ENCODE measurements at places on chromosomes 16 and 17. TPM values are rescaled to one million over a fixed set of nuclear protein-coding genes. Genes with fewer than 3 reads are reported as not detected.

KRT33B gene
- total RNA-seq: not detected

TMC7 gene
- 2.9 TPM for total RNA-seq

PITPNM3 gene
- 7.9 TPM for total RNA-seq

GINS2 gene
- total RNA-seq: 4.5 TPM

HOXB6 gene
- total RNA-seq: 0.27 TPM

HSD17B2 gene
- total RNA-seq: 0.80 TPM

NUP88 gene
- 64.8 TPM for total RNA-seq

CCDC102A gene
- 26.8 TPM for total RNA-seq

KCNG4 gene
- total RNA-seq: not detected

CEP20 gene
- total RNA-seq: 33.4 TPM

IRX5 gene
- 12.7 TPM for total RNA-seq

OGFOD1 gene
- total RNA-seq: 57.2 TPM

USP36 gene
- 31.2 TPM for total RNA-seq

ZG16B gene
- 37.1 TPM for total RNA-seq

FAM20A gene
- total RNA-seq: 0.14 TPM

OTOP3 gene
- not detected for total RNA-seq

Measured in prostate gland (tissue), 2 donors.